ENCODE measurements at places on chromosomes 6 and 20.

- no peak for DNase-seq
Observed at GRCh38 chr6:109507490-109508072, 24.6 kb upstream of the ZBTB24 start.

DNA sequence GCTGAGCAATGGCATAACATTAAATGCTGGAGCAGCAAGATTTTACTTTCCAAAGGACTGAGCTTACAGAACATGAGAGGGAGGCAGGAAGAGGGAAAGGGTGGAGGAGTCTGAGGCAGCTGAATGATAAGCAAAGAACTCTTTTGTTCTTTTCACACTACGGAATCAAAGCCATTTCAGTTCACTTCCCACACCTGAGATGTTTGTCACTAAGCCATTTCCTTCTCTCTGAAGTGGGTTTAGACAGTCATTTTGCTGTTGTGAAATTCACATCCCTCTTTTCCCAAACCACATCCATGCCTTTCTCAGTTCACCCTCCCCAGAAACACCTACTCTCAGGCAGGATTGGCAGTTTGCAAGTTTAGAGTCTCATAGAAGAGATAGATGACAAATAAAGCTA lies 267.9 kb downstream of the ADGRG6 start:
- DNase-seq: no peak

DNA sequence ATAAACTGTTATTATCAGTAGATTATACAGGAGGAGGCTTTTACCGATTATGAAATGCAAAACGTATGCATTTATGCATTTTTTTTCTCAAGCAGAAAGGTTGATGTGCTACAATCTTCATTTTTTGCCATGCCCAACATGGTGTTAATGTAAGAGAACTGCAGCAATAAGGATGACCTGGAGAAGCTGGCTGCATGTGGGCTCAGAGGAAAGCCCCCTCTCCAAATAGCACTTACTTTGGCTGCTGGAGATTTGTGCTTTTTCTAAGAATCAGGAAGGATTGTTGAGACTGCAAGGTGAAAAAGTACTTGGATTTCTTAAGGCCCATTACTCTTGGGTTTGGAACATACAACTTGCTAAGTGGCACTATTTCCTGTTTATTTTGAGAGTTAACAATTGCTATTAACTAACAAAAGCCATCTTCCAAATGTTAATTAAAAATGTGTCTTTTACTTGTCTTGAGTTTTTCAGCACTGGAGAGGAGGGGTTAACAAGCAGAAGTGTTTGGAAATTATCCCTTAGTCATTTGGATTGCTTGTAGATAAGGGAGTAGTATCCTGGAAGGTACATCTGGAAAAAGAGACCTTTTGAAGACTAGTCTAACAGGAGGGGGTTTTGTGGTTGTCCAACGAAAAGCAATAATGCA lies 5.6 kb downstream of the SOX4 start:
- DNase-seq: no peak

DNA sequence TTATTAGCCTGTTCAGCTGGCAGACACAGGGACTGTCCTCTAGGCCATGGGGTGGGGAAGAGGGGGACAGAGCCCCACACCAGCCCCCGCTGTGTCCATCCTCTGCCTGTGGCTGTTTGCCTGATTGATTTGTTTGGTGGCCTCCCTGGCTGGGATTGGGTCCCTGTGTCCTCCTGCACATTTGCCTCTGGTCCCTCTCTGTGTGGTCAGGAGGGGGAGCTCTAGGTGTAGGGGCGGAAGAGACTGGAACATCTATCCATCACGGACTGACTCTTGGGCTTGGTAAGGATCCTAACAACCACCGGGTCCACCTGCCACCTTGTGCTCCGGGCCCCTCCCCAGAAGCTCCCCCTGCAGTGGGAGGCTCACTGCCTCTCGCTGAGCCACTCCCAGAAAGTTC lies 38.4 kb upstream of the CCDC167 start:
- no peak for DNase-seq

GRCh38 chr6:134956676-134957075 lies 6.8 kb upstream of the ALDH8A1 start:
- no peak for DNase-seq

- DNase-seq: no peak
Observed at GRCh38 chr6:118367314-118367713, 180.8 kb upstream of the PLN start.

DNA sequence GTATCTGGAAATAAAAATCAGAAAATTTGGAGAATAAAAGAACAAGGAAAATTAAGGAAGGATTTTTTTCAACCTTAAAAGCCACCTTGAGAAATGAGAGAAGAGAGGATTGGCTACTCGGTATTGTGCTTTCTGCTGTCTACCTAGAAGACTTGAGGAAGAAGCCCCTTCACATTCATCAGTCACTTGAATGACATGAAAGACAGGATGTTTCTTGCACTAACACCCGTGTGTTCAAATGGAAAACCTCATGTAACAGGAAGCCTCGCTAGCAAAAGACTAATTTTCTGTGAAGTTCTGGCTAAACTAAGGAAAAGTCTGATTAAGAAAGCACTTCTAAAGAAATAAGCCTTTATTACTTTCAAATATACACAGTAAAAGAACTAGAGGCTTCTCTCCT lies 69.9 kb downstream of the OLIG3 start:
- no peak for DNase-seq

DNA sequence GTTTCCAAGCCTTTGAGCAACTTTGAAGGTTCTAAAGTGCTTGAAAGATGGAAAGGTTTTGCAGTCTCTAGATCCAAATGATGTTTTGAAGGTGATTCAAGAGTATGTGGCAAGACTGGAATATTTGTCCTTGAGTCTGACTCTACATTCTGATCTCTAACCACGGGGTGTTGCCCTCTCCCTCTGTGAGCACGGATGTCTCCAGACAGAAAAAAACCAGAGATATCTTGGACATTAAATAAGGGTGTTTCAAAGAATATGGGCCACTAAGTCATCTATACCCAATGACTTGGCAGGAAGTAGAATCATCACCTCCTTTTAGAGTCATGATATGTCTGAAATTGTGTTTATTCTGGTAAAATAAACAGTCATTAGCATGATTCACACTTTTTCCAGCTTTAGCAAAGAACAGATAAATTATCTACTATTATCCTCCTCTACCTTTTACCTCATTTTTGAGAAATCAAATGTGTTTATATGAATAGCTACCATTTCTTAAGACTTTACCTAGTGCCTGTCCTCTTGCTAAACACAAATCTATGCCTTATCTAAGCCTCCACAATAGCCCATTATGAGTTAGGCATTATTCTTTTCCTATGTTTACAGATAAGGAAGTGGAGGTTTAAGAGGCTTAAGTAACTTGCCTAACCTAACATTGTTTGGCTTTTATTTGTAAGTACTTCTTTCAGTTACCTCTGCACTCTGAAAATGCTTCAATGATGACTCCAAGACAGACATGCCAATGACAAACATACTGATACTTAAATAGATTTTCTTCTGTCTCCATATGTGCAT lies 384.4 kb downstream of the BMP2 start:
- DNase-seq: no peak
